ENCODE measurements at places on chromosomes 5 and 9.

DNA sequence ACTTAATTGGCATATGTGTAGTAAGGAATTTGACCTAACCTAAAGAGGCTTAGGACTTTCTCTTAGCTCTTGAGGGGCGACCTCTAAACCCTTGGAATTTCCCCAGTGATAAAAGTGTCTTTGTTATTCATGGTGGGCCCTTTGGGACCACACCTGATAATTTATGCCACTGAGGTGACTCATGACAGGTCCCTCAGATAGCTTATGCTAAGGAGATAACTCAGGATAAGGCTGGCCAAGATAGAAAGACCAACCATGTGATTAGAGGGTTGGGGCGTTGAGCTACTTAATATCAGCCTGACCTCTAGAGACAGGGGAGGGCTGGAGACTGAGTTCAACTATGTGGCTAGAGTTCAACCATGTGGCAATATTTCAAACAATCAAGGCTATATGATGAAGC lies 218.1 kb downstream of the AP3B1 start:
- DNase-seq = no peak

DNA sequence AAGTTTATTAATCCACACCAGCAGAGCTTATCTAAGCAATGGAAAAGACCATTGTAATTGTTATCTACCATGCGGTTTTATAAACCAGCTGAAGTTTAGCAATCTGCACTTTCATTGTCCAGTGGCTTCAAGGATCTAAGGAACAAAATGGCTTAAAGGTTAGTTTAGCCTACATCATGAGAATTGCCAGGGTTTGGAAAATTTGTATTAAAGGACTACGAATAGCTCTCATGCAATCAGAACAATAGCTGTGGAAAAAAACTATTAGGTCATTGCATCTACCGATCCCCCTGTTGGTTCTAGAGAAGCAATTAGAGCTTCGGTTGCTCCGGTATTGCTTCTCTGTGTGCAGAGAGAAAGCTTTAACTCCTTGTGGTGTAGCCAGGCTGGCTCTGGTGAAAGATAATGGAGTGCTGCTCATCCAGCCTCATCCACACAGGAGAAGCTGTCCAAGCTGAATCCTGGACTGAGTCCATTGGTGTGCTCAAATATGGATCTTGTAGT lies 86.3 kb upstream of the SLC12A2 start:
- DNase-seq = no peak

DNA sequence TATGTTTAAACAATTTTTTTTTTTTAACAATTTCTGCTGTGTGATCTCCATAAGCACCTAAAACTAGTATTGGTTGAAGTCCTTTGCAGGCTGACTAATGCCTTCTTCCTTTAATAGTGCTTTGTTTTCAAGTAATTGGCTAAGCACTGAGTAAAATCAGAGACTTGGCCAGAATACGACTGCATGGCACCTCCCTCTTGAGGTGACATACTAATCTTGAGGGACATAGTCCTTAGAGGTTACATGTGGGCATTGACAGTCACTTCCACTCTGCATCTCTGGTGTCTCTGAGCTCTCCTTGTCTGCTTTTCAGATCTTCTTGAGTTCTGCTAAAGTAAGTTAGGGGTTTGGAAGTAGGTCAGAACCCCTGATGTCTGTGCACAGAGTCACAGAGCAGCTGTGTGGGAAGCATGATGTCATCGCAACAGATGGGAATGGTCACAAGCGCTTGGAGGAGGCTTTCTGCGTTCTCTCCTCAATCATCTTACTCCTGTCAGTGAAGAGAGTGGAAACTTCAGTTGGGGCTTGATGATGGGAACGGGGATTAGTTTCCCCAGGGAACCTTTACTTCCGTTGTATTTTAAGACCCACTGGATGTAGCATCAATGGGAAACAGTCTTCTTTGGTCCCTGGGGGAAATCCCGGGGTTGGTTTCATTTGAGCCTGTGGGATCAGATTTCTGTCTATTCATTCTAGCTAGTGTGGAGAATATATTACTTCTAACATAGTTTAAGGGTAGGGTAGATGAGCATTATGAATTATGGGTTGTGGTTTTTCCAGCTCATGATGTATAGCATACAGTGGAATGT lies 136.9 kb downstream of the ARHGAP26 start:
- DNase-seq = peak; percentile 11

DNA sequence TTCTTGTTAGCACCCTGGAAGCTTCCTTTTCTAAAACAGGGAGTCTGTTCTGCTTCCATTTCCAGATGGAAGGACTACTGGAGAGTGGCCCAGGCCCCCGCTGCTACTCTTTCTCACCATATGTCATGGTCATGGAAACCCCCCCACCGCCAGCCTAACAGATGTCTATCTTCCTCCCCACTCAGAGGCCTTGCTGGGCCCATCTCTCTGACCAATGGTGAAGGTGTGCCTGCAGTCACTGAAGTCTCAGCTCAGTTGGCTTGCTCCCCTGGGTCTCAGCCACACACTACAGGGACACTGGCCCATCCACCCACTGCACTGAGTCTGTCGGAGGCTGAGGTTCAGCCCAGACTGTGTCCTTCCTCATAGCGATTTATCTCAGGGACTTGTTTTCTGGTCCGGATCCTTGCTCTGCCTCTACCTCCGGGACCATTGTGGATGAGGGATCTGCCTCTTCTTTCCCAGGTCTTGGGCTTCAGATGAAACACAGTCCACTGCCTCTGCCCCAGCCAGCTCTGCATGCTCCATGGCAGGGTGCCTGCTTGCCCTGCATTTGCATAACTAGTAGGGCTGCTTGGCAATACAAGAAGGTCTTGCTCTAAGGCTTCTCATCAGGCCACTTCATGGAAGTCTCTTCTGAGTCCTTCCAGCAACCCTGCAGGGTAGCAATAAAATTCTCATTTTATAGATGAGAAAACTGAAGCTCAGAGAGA lies 30.8 kb downstream of the GALNT12 start:
- no peak for DNase-seq

- DNase-seq = no peak
Observed at GRCh38 chr9:86072394-86072877, 26.9 kb downstream of the GOLM1 start.

DNA sequence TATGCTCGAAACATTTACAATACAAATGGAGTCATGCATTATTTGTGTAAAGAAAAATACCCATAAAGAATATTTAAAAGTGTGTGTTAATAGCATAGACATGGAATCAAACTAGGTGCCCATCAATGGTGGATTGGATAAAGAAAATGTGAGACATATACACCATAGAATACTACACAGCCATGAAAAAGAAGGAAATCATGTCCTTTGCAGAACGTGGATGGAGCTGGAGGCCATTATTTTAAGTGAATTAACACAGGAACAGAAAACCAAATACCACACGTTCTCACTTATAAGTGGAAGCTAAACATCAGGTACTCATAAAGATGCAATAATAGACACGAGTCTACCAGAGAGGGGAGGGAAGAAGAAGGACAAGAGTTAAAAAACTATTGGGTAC lies 22.8 kb downstream of the SMIM23 start:
- DNase-seq = no peak

DNA sequence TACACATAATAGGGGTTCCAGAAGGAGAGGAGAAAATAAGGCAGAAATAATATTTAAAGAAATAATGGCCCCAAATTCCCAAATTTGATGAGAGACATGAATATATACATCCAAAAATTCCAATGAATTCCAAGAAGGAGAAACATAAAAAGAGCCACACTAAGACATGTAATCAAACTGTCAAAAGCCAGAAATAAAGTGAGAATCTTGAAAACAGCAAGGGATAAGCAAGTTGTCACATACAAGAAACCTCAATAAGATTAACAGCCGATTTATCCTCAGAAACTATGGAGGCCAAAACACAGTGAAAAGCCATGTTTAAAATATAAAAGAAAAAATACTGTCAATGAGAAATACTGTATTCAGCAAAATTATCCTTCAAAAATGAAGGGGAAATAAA lies 14.5 kb downstream of the CATSPER3 start:
- no peak for DNase-seq

DNA sequence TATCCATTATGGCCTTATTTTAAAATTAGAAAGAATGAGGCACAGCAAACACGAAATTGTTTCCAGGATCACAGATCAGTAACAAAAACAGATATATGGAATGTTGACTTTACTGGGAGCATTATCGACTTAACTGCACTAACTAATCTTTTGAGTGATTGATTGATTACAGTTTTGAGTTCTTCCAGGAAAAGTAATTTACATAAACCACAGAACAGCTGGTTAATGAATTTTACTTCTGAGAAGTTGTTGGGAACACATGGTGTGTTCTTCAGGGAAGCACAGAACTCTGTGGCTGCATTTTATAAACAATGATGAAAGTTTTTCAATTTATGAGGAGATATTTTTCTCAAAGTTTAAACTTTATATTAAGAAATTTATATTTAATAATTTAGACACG lies 802.4 kb upstream of the ACO1 start:
- DNase-seq = no peak

DNA sequence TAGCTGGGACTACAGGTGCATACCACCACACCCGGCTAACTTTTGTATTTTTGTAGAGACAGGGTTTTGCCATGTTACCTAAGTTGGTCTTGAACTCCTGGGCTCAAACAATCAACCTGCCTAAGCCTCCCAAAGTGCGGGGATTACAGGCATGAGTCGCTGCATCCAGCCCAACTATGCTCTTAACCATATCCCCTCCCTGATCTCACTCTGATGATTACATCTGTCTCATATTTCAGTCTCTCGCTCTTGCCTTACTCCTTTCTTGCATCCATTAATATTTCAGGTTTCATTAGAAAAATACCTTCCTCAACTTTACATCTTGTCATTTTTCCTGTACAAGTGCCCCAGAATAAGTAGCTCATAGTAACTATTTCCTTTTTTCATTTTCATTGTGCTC lies 61.0 kb upstream of the BASP1 start:
- no peak for DNase-seq

- no peak for DNase-seq
Observed at GRCh38 chr5:54388811-54389210, 66.7 kb upstream of the HSPB3 start.

DNA sequence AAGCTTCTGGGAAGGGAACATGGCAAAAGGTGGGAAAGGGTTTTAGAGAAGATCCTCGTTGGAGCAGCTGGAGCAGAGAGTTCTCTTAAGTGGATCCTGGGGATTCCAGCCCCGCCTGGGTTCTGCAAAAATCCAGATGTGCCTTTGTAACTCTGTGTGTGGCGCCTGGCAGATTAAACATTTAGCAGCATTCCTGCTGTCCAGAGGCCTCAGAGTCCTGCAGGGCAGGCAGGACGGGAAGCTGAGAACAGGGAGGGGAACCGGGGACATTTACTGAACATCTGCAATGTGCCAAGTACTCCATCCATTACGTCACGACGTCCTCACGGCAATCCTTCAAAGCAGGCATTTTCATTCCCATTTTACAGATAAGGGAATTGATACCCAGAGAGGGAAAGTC lies 6.0 kb downstream of the EIF4E1B start:
- DNase-seq = no peak

- DNase-seq = no peak
Observed at GRCh38 chr5:94353605-94354004, 264.8 kb downstream of the KIAA0825 start.

DNA sequence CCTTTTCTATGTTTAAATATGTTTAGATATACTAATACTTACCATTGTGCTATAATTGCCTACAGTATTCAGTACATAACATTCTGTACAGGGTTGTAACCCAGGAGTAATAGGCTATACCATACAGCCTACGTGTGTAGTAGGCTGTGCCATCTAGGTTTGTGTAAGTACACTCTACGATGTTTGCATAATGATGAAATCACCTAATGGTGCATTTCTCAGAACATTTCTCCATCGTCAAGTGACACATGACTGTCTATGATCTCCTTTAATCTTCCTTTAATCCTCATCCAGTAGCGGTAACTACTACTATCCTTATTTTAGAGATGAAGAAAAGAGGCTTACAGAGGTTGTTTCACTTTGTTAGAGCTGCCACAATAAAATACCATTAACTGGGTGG lies 369.2 kb downstream of the PLK2 start:
- DNase-seq = no peak

DNA sequence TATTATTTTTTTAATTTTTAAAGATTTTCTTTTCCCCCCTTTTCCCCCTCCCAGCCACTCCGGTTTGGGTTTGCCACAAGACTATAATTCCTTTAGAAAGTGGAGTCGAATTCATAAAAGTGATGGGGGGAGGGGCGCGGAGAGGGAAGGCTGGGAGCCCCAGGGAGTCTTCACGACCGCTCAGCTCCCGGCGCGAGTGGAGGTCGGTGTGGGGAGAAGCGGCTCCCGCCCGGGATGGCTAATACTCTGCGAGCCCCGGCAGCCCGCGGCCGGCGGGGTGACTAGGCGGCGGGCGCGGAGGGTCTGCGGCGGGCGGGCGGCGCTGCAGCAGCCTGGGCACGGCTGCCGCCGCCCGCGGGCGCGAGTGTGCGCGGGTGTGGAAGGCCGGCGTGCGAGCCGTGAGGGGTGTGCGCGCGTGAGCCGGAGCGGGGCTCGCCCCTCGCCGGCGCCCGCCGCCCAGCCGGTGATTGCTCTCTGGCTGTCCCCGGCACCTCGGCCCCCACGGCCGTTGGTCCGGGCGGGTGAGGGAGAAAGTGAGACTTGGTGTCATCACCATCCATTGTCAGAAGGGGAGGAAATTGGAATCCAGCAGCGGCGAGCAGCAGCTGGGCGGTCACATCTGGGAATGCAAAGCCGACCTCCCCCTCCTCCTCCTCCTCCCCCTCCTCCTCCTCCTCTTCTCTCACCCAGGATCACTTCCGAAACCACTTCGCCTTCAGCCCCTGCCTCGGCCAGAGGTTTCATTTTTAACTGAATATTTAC lies at the start of gene PARP8:
PARP8 (plus strand) TSS at position 377 of the 762 bp plus-strand sequence. CDS start 459 bp downstream, outside the sequence.
- DNase-seq = peak; percentile 29

DNA sequence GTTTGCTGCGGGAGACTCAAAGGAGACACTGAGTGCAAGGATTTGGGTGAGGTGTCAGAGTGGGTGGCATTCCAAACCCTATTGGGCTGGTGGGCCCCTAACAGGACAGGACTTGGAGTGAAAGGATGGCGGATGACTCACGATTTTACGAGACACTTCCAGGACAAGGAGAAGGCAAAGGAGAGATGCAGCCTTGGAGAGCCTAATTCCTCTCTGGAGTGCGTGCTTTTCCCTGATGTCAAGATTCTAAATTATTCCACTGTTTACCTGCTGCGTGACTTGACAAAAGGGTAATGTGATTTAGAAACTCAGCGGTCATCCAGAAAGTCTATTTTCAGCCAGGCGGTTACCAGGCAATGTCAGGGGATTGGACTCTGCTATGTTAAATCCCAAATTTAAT lies 41.6 kb upstream of the CD180 start:
- DNase-seq = no peak

DNA sequence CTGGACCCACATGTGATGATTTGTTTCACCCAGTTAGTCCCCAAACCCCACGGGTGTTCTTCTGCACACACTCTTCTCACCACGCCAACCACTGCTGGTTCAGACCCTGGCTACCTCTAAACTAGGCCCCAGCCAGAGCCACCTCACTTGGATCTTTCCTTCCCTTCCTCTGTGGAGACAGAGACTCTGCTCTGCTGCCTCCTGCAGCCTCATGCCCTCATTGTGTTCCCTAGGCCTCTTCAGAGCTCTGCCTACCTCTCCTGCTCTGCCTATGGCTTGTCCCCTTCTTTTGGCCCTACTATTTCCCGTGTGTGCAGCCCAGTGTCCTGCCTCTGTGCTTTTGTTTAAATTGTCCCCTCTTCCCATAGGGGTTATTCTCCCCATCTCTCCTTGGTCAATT lies 79.7 kb downstream of the ARHGAP26 start:
- no peak for DNase-seq

Data from SK-N-DZ (cell line).